Stimulated activated CD8-positive, alpha-beta memory T cell treated with anti-CD3 and anti-CD28 coated beads, Interleukin-4, amount 100 ng/mL, for 4 hours (primary cell): ENCODE measurements at places on chromosomes 5 and 9.

- no peak for DNase-seq
Measured at GRCh38 chr5:120808135-120808534, 344.0 kb downstream of the PRR16 start.

DNA sequence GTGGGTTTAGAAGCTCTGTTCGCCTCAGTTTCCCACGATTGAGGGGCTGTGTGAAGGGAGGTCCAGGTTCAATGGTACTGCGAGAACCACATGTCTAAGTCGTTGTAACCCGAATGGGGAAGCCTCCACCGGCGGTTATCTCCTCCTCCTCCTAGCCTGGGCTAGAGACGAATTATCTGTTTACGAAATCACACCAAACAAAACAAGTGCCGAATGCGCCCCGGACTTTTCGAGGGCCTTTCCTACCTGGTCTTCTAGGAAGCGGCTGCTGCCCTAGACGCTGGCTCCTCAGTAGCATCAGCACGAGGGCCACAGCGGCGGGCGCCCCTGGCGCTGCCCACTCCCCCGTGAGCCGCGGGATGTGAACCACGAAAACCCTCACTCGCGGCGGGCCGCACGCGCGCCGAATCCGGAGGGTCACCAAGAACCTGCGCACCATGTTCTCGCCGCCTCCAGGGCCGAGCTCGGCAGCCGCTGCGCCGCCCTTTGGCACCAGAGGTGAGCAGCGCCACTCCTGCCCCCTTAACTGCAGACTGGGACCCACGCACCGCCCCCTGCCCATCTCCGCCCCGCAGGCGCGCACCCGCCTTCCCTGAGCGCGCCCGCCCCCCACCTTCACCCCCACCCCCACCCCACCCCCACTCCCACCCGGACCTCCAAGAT lies at the start of gene CDKN2A:
TSS of gene CDKN2A (minus strand) at position 500 of the 663 bp plus-strand sequence.
- DNase-seq = no peak

DNA sequence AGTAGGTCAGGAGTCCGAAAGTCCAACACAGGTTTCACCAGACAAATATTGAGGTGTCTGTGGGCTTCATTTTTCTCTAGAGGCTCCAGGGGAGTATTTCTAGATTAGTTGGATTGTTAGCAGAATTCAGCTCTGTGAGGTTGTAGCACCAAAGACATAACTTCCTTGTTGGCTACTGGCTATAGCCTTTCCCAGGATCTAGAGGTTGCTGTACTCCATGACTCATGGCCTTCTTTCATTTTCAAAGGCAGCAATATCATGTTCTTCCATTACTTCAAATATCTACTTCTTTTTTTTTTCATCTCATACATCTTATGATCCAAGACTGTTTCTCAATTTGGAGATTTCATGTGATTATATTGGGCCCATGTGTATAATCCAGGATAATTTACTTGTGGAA lies 404.0 kb upstream of the FAM174A start:
- no peak for DNase-seq

GRCh38 chr9:138009016-138009802 lies 131.6 kb downstream of the CACNA1B start:
- DNase-seq = no peak

- no peak for DNase-seq
Measured at GRCh38 chr9:125932012-125932411, 184.8 kb downstream of the PBX3 start.

DNA sequence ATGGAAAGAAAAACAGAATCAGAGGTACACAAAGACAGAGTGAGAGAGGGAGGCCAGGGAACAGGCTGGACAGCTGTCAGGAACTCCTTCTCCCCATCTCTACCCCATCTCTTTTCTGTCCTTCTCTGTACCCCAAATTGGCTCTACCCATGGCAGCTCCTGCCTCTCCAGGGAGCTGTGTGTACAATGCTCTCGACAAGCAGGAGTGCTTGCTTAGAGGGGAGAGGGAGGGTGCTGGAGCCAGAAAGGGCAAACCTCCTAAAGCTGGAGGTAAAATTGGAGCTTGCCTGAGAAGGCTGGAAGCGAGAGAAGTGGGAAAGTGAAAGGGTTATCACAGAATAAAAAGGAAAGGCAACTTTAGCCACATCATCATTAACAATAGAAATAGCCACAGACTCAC lies 6.4 kb downstream of the TPM2 start:
- no peak for DNase-seq

DNA sequence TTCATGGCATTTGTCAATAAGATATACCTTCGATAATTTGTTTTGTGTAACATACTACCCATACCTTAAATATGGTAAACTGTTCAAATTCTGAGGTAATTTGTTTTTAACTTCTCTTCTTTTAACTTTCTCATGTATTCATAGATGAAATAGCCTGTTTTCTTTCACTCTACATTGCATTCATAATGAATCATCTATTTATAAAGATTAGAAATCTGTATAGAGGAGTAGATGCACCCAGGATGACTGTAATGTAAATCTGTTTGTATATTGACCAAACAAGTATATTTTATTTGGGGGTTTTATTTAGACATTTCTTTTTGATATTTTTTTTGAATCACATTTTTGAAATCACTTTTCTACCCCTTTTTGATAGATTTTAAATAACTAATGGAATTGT lies 144.6 kb downstream of the CD180 start:
- DNase-seq = no peak

- no peak for DNase-seq
Measured at GRCh38 chr5:57598756-57599155, 116.1 kb upstream of the ACTBL2 start.

DNA sequence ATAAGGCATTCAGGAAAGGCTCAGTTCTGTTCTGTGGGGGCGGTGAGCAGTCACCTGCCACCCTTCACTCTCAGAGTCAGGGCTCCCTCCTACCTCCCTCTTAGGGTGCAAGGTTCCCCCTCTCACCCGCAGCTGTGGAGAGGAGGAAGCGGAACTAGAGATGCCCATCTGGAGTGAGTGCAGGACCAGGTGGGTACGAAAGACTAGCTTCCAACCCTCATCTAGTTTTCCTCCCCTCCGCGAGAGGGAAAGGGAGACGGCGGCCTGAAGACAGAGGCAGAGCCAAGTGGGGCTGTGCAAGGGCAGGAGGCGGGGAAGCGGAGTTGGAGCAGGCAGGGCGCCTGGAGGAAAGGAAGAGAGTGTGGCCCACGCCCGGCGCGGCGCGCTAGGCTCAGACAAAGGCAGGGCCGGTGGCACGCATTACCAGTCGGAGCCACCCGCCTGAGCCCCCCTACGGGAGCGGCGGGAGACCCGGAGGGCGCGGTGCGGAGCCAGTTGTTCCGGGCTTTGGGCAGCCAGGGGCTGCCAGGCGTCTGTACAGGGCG lies 7.3 kb downstream of the PRR7 start:
- no peak for DNase-seq

DNA sequence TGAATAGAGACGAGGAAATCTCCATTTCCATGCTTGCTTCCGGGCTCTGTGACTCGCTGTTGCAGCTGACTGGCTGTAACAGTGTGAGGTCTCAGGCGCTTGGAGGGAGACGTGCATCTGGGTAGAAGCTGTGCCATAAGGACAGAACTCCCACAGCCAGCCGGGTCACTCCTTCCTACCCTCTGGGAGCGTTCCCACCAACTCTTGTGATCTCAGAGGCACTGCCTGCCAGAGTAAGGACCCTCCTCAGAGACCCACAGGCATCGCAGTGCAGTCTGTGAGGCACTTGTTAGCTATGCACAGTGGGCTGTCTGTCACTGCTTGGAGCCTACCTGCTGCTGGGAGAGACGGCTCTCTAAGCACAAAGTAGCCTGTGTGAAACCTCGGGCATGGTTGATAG lies 203.4 kb upstream of the SEMA6A start:
- DNase-seq = no peak

DNA sequence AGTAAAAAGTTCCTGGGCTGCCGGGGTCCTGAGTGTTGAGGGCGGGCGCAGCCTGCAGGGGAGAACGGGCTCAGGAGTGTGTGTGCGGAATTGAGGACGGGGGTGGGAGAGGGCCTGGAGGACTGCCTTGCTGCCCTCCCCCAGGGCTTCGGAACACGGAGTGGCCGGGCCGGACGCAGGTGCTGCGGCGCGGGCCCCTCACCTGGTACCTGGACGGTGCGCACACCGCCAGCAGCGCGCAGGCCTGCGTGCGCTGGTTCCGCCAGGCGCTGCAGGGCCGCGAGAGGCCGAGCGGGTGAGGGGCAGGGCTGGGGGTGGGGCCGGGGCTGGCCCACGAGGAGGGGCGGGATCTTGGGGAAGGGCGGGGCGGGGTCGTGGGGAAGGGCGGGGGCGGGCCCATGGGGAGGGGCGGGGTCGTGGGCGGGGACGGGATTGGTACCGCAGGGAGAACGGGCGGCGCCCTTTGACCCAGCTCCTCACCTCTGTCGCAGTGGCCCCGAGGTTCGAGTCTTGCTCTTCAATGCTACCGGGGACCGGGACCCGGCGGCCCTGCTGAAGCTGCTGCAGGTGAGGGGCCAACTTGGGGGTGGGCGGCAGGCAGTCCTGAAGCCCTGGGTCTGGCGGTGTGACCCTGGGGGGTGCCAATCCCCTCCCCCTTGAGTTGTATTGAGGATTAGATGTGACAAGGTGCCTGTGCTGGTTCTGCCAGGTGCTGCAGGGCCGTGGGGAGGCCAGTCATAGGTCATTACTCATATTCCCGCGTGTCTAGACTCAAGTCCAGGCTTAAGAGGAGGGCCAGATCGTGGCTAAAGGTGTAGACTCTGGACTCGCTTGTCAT lies 7.1 kb downstream of the FPGS start:
- no peak for DNase-seq

- no peak for DNase-seq
Measured at GRCh38 chr9:79471580-79472543, 99.9 kb upstream of the TLE4 start.

GRCh38 chr5:143234162-143234842 lies 169.2 kb downstream of the NR3C1 start:
- DNase-seq = no peak

- no peak for DNase-seq
Measured at GRCh38 chr5:168287362-168287761, 4.1 kb upstream of the WWC1 start.

DNA sequence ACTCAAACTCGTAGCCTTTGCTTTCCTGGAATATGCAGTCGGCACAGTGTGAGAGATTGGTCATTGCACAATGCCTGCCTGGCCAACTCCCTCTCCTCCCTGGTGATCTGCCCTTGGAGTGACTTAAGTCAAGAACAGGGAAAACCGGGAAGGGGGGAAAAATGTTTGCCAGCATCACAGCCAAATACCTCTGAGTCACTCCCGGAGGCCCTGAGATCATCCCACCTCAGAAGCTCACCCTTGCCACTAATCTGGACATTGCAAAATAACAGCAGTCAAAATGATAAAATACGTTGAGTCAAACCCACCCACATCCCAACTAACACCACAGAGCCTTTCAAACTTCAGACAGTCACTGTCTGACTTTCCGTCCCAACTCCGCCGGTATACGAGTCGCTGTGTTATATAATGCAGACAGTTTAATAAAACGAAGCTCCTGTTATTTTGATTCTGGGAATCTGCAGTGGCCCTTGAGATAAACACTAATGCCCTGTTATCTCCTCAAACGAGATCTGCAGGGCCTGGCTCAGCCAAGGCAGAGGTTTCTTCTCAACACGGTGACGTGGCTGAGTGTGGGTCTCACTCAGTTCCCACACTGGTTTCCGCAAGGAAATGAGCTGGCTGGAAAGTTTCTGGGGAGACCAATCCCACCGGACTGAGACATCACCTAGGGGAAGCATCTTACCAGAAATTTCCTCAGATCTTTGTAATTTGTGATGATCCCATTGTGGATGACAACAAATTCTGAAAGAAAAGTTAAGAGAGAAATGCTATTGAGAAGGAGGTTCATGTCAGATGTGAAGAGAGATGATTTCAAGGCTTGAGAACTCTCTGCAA lies 22.1 kb downstream of the GFPT2 start:
- no peak for DNase-seq

- no peak for DNase-seq
Measured at GRCh38 chr5:97162045-97162444, 19.6 kb upstream of the LIX1 start.

GRCh38 chr5:85920984-85921383 lies 696.8 kb upstream of the COX7C start:
- no peak for DNase-seq

- no peak for DNase-seq
Measured at GRCh38 chr5:81097713-81098112, 135.4 kb upstream of the CKMT2 start.

- DNase-seq = no peak
Measured at GRCh38 chr5:162160401-162160800, 92.8 kb downstream of the GABRG2 start.

DNA sequence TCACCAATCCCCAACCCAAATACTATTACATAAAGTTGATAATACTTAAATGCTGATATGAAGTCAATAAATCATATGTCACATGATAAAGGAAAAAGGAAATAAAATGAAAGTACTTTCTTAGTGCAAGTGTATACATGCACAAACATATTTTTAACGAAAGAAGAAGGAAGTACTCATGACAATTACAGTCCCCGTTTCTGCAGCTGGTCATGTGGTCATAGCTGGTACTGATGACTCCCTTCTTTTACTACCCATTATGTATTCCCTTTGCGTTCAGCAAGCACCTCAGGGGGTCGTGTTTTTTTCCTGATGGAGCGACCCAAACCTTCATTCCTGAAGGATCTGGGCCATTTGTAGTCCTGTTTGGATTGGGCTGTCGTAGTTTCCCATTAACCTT lies 27.3 kb downstream of the CENPP start:
- no peak for DNase-seq

GRCh38 chr5:62514510-62515119 lies 64.0 kb upstream of the LRRC70 start:
- no peak for DNase-seq

DNA sequence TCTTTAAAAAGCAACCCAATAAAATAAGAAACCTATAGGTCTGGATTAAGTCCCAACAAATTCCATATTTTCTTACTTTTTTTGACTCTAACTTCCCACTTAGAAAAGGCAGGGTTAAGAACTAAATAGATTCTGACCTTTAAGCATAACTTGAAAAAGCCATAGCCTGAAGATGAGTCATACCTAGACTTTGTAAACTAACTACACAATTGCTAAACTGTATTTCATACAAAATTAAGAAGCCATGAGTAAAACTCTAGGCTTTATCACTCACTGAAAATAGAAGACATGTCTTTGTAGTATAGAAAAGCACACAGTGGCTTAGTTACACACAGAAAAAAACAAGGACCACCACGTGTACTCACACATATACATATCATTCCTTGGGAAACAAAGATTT lies 51.5 kb downstream of the MLLT3 start:
- DNase-seq = no peak

DNA sequence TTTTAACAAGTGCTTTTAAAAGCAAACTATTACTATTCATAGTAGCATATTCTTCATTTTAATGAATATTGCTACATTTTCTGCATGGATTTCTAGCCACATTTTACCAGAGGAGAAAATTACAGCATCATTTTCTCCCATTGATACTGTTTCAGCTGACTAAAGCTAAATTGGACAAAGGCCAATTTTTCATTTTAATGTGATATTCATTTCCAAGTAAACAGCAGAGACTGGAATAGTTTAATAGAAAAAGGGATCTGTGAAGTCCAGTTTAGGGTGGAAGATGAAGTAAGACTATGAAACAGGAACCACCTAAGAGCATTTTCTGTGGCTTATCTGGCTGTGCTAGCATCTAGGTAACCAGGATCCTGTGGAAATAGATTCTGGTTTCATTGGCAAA lies 128.1 kb downstream of the GIN1 start:
- no peak for DNase-seq
